ENCODE measurements at places on chromosomes 3 and 15. TPM values are rescaled to one million over a fixed set of nuclear protein-coding genes. Genes with fewer than 3 reads are reported as not detected.

The ROBO1 gene
- total RNA-seq = 8.3 TPM

The LIPH gene
- 4.3 TPM for total RNA-seq

The NR2E3 gene
- 0.34 TPM for total RNA-seq

The ACOX2 gene
- 8.8 TPM for total RNA-seq

The COL6A6 gene
- not detected for total RNA-seq

The RPS27L gene
- 376 TPM for total RNA-seq

The LMCD1 gene
- 70.3 TPM for total RNA-seq

The FBXO40 gene
- not detected for total RNA-seq

The SLC12A8 gene
- 2.3 TPM for total RNA-seq

The FRMD5 gene
- 2.1 TPM for total RNA-seq

The ROPN1 gene
- total RNA-seq = not detected

The EPHA3 gene
- not detected for total RNA-seq

The PLAAT1 gene
- total RNA-seq = 0.16 TPM

The RAD54L2 gene
- 3.9 TPM for total RNA-seq

The ISLR gene
- 0.21 TPM for total RNA-seq

The CHRNA3 gene
- total RNA-seq = 0.33 TPM

The SLC27A2 gene
- total RNA-seq = 33.5 TPM

The NANOGP8 gene
- total RNA-seq = not detected

The RBPMS2 gene
- 8.3 TPM for total RNA-seq

The PPP1R14D gene
- not detected for total RNA-seq

The RASGRF1 gene
- 0.13 TPM for total RNA-seq

The PLA2G4D gene
- total RNA-seq = not detected

The PROS1 gene
- total RNA-seq = 10.8 TPM

The KY gene
- total RNA-seq = 0.09 TPM

The STXBP5L gene
- not detected for total RNA-seq

The TAGLN3 gene
- 0.05 TPM for total RNA-seq

The P3H2 gene
- total RNA-seq = 43.4 TPM

The GLDN gene
- 0.08 TPM for total RNA-seq

The ZNF80 gene
- total RNA-seq = not detected

The KIF23 gene
- total RNA-seq = 65.7 TPM

All from A549 treated with AZD2906 at 1 μM for 4 hours (cell line).